ELR (cell line): ENCODE measurements at places on chromosomes 7 and 10.
A peak's percentile ranks its signal among the peaks of the same experiment; 100 is the strongest.

GRCh38 chr7:149558149-149558861, 60.7 kb upstream of the ZNF746 start:
- DNase-seq, result peak; percentile 84

DNA sequence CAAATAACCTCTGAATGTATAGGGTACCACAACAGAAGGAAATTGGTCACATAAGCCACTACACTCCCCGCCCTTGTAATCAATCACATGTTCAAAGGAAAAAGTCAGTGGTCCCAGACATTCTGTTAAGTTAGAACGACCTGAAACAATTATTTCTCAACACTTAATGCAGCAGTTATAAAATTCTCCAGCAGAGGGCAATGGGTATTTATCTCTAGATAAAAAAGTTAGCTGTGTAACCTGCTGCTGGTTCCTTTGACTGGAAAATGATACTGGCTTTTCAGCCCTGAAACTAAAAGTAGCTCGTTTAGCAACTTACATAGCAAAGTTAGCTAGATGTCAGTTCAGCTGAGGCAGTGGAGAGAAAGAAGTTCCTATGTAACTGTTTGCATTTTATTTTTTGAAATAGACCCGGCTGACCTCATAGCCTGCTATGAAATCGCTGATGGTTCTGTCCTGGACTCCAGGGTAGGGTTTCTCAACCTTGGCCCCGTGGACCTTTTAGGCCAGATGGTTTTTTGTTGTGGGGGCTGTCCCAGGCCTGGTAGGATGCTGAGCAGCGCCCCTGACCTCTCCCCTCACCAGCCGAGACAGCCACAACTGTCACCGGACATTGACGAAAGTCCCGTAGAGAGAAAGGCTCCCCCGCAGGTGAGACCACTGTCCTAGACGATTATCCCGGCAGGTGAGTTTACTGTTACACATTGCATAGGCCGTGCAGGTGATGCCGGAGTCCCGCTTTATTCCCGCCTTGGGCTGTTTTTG, 40.2 kb upstream of the PROSER2 start:
- peak; percentile 79 for DNase-seq

GRCh38 chr7:105136221-105136620, 122.2 kb downstream of the KMT2E start:
- DNase-seq, result peak; percentile 34

GRCh38 chr10:132361581-132362101, 29.6 kb downstream of the LRRC27 start:
- DNase-seq, result no peak

- no peak for DNase-seq
Observed at GRCh38 chr10:130934293-130935127, 377.0 kb downstream of the TCERG1L start.
